DMS153 (cell line): ENCODE measurements at places on chromosomes 16 and 17.

GRCh38 chr16:17768257-17768656 lies 297.5 kb upstream of the XYLT1 start:
- no peak for DNase-seq

- no peak for DNase-seq
Measured at GRCh38 chr17:14506364-14506763, 205.5 kb downstream of the HS3ST3B1 start.

DNA sequence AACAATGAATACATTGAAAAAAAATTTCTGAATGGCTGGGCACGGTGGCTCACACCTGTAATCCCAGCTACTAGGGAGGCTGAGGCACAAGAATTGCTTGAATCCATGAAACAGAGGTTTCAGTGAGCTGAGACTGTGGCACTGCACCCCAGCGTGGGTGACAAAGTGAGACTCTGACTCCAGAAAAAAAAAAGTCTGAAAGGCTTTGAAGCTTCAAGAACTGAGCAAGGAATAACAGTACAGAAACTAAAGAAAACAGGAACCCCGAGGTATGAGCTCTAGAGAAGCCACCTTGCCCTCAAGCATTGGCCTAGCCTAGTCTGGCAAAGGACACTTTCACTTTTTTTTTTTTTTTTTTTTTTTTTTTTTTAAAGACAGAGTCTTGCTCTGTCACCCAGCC lies 45.0 kb downstream of the TEX2 start:
- no peak for DNase-seq

- no peak for DNase-seq
Measured at GRCh38 chr17:30576326-30576861, 99.2 kb downstream of the GOSR1 start.

- no peak for DNase-seq
Measured at GRCh38 chr16:15539197-15539596, 103.8 kb downstream of the MARF1 start.
